Stimulated activated CD8-positive, alpha-beta memory T cell treated with anti-CD3 and anti-CD28 coated beads, Interleukin-12 subunit alpha, Interleukin-12 subunit beta, amount 100 ng/mL, for 1 hour (primary cell): ENCODE measurements at places on chromosomes 5 and 9.

DNA sequence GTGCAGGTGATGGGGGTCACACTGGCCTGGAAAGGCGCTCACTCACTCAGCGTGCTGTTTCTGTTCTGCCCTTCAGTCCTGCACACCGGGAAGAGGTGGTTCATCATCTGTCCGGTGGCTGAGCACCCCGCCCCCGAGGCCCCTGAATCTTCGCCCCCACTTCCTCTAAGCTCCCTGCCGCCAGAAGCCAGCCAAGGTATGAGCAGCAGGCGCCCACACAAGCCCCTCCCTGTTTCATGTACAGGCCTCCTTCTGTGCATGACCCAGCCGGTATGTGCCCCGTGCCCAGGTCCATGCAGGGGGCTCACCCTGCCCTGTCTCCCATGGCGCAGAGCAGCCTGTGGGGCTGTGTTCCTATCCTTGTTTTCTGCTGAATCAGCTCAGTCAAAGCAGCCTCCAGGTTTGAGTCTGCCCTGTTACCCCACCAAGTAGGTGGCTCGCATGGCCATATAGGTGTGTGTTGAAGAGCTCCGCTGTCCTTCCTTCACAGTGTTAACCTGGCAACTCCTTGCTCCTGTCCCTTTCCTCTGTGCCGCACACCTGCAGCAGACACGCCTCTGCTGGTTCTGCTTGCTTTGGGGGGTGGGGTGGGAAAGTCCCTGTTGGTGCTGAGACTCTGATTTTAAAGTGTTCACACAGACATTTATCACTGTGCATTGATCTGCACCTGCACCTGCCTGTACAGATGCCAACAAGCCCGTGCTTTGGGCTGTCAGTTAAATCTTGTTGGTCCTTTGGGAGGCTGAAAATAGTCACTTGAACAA, 84.8 kb downstream of the WNK2 start:
- no peak for DNase-seq

GRCh38 chr9:97505845-97506244, 4.4 kb downstream of the TMOD1 start:
- no peak for DNase-seq

DNA sequence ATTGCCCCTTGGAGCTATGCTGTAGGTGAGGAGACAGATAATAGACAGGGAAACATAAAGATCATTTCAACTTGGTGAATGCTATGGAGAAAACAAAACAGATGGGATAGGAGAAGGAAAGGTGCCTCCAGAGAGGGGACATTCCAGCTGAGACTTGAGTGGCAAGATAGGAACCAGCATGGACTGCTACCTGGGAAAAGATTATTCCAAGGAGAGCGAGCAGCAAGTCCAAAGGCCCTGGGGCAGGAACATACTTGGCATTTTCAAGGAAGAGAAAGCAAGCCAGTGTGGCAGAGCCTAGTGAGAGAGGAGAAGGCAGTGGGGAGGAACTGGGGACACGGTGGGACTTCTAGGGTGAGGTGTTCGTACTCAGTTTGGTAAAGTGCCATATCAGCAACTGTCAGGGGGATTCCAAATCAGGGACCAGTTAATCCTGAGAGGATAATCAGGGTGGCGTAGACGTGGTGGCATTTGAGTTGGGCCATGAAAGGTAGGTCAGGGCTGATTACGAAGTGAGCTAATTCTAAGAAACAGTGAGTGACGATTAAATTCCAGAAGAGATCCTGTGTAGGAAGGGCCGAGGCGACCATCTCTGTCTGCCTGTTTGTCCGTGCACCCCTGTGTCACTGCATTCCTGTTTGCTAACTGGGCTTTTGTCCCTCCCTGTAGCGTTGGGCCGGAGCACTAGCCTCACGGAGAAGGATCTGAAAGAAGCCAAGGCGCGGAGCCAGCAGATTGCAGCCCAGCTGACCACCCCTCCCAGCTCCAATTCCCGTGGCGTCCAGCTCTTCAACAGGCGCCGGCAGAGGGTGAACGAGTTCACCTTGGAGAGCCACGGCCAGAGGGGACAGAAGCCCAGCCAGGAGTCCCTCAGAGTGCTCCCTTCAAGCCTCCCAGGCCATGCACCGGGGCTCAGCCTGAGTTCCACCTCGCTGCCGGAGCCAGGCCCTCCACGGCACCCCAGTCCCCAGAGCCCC, 7.1 kb downstream of the SYNPO start:
- DNase-seq = no peak

DNA sequence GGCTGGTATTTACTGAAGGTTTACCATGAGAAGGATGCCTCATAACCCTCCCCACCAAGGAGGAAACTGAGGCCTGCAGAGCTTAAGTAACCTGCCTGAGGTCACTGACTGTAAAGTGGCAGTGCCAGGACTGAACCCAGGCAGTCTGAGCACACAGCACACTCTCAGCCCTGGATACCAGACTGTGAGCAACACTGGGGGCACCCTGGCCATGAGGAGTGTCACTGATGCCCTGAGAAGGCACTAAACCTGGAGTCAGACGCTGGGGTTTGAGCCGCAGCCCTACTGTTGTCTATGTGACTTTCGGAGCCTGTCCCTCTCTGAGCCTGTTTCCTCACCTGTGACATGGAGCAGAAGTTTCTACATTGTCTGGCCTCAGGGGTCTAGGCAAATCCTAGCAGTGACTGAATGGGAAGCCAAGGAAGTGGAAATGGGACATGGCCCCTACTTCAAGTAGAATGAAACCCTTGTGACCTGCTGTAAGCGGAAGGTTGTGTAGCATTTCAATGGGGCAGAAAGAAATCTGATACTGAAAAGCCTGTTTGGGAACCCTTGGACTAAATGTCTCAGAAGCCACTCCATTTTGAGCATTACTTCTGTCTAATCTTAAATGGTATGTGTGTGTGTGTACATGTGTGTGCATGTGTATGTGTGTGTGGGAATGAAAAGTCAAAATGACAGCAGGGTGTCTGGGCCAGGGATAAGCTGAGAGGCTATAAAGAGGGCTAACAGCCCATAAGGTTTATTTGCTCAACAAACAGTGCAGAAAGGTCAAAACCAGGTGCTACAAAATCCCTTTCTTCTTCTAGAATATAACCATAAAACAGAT, 36.0 kb downstream of the B4GALT1 start:
- DNase-seq = no peak

- no peak for DNase-seq
Observed at GRCh38 chr5:104088876-104089778, 526.5 kb upstream of the NUDT12 start.

GRCh38 chr9:13351778-13352386, 72.4 kb upstream of the MPDZ start:
- no peak for DNase-seq

DNA sequence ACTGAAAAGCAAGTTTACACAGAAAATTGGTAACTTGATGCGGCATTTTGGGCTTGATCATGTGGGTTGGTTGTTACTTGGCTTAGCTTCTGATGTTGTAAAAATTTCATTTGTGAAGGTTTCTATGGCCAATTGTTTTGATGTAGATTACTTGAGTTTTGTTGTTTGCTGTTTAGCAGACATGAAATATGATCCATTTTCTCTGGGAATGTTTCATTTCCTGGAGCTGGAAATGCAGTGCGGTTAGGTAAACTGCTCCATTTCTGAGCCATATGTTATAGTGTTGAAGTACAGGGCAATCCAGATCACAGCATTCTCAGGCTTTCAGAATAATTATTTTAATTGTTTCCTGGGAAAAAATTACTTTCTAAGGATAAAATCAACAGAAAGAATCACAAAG, 396.9 kb downstream of the ENC1 start:
- no peak for DNase-seq

DNA sequence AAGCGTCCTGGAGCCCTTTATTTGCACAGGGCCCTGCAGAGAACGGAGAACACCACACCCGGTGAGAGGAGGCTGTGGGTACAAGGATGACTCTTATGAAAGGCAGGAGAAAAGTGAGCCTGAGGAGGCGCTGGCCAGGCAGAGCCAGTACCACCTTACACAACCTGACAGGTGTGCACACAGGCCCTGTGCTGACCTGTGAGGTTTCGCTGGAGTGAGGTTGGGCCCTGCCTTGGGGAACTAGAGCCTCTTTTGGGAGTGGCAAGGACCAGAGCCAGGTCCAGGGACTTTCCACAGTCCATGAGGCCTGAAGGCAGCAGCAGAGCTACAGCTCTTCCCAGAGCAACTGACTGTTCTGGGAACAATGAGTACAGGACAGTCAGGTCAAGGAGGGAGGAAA, 3.1 kb downstream of the SRD5A1 start:
- DNase-seq = no peak

GRCh38 chr9:134597957-134598883, 43.4 kb upstream of the COL5A1 start:
- DNase-seq = no peak

- no peak for DNase-seq
Observed at GRCh38 chr5:88770276-88771257, 112.4 kb downstream of the MEF2C start.

- DNase-seq = no peak
Observed at GRCh38 chr5:80072103-80073073, 37.2 kb downstream of the THBS4 start.

- DNase-seq = no peak
Observed at GRCh38 chr9:27125936-27126335, 16.9 kb downstream of the TEK start.

DNA sequence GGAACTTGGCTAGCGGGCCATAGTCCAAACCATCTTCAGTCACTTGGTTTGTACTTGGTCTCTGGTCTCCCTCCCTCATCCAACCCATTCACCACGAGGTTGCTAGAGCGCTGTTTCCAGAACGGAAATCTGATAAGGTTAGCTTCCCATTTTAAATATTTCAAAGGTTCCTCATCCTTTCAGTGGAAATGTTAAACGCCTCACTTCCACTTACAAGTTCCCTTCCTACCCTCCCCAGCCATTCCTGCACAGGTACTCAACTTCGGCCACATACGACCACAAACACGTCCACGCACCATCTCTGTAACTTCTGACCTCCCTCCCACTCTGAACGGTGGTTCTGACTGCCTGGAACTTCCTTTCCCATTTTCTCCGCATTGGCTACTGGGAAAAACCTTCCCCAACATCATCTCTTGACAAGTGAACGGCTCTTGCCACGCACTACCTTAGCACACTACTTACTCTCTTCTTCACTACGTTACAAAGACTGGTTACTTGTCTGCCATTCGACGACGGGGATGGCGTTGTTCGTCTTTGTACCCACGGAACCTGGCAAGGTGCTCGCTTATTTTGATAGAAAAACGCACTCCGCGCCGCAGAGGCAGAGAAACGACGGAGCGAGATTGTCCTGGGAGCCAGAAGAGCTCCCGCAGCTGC, 629 bp downstream of the CCNH start:
- peak; percentile 4 for DNase-seq

DNA sequence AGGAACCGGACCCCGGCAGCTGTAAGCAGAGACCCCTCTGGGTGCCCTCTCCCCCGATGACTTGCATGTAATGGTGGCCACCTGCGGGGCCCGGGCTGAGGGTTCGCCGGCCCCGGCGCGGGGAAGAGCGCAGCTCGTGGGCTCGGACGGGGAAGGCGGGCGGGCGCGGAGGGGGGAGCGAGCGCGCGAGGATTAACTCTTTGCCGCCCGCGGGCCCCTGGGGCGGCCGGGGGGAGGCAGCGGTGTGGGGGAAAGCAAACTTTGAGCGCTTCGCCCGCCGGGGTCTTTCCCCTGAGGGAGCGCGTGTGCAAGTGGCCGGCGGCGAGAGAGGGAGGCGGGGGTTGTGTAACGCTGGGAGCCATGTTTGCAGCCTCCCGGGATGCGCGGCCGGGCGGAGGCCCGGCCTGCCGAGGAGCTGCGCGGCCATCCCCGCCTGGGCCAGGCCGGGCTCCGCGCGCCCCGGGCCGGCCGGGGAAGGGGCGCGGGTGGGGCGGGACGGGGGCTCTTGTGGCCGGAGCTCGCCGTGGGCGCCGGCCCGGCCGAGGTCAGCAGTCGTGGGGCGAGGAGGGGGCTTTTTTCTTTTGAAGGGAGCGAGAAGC, 547 bp downstream of the ANP32B start:
- DNase-seq = peak; percentile 45
